ENCODE measurements at places on chromosomes 3 and 15.
A peak's percentile ranks its signal among the peaks of the same experiment; 100 is the strongest.

DNA sequence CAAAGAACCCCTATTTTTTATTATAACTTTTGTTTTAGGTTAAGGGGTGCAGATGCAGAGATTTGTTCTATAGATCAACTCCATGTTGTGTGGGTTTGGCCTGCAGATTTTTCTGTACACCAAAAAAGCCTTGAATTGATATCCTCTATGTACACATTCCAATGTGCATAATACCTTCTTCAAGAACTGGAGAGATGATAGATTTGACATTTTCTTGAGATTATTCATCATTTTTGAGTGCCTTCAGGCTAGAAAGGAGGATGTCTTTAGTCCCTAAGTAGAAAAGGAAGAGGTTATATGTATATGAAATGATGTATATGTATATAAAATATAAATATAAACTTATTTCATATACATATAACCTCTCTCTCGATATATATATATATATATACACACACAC lies 1190.0 kb upstream of the ALCAM start:
- no peak for DNase-seq

DNA sequence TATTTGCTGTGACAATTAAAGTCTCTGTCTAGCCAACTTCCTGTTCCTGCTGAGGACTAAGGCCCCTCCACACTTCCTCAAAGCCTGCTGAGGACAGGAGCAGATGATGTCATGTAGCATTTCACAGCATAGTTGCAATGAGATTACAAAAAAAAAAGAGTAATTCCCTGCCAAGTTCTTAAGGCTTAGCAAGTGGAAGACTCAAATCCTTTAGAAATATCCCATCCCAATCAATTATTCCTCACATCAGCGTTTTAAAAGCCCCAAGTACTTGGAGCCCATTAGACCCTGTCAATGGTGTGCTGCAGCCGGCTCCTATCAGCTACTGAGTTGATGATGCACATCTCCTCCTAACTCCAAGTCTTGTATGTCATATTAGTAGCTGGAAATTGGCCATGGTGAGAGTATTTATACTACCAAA lies 51.7 kb downstream of the TRANK1 start:
- no peak for DNase-seq

DNA sequence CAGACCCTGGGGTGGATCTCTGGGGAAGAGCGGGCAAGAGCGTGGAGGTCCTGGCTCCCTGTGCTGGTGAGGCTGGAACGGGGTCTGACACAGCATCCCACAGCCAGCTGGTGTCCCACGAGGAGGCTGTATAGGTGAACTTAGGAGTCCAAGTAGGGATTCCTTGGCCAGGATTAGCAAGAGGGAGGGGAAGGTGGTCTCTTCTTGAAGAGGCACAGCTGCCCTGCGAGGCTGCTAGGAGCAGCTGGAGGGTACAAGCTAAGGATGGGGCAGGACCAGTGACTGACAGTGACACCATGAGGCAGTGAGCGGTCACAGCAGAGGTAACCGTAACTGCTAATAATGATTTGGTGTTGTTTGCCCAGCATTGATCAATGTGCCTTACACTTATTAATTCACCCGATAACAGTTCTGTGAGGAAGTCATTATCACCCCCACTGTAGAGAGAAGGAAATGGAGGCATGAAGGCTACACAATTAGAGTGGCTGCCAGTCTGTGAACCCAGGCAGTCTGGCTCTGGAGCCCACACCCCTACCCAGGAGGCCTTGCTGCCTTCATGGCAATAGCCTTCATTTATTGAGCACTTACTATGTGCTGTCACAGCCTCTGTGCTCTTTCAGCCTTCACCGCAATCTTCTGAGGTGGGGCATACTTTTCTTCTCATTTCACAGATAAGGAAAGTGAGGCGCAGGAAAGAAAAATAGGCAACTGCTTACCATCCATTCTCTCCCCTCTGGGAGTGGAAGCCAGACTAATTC lies 59.4 kb downstream of the TMEM44 start:
- DNase-seq, result peak; percentile 40

- no peak for DNase-seq
Measured at GRCh38 chr3:9279966-9280365, 30.5 kb upstream of the SRGAP3 start.

- peak; percentile 95 for DNase-seq
Measured at GRCh38 chr3:124174476-124174875, 182.6 kb upstream of the ROPN1 start.

DNA sequence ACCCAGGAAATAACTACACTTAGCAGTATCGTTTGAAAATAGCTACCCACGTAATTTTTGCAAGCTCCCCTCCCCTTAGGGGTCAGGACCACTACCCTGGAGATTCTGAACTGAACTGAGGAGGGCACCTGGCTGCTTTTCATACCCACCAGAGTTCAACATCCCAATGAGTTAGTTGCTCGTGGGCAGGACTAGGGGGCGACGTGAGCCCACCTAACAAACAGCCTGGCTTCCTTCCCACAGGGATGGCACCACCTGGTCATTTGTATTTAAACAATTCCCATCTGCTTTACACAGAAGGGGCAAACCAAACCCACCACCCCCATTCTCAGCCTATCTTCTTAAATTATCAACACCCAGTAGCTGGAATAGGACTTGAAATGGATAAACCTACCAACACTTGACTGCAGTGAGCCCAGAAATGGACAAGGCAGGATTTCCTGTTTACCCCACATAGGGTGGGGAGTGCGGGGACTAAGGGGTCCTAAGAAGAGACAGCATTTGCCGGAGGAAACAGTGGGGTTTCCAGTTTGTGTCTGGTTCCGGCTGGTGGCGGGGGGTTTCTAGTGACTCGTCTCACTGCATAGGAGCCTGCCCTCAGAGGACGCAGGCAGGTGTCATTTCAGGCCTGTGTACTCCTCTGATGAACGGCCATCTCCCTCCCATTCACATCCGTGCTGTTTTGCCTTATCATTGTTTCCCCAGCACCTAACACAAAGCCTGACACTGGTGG lies 11.6 kb upstream of the VGLL4 start:
- DNase-seq, result peak; percentile 3

- no peak for DNase-seq
Measured at GRCh38 chr15:80507638-80508316, 103.6 kb downstream of the ARNT2 start.

- no peak for DNase-seq
Measured at GRCh38 chr3:45180051-45180450, 33.9 kb upstream of the CDCP1 start.

GRCh38 chr3:179729086-179729485 lies 76.2 kb downstream of the USP13 start:
- DNase-seq, result no peak

DNA sequence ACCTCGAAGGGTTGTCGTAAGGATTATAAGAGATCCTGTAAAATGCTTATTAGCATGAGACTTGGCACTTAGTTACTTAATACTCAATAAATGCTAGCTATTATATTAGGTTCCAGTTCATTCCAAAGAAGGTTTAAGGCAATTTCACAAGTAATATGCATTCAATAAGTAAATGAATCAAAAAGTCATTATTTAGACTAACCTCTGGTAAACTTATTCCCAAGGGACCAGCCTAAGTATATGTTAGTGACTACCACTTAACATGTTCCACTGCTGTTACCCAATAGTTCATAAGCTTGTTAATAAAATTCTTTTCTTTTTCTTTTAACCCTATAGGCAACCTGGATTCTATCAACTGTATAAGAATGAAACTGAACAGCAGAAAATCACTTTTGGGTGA lies 5.1 kb downstream of the PDCD10 start:
- no peak for DNase-seq

- no peak for DNase-seq
Measured at GRCh38 chr3:113040231-113040630, 49.4 kb downstream of the GTPBP8 start.

DNA sequence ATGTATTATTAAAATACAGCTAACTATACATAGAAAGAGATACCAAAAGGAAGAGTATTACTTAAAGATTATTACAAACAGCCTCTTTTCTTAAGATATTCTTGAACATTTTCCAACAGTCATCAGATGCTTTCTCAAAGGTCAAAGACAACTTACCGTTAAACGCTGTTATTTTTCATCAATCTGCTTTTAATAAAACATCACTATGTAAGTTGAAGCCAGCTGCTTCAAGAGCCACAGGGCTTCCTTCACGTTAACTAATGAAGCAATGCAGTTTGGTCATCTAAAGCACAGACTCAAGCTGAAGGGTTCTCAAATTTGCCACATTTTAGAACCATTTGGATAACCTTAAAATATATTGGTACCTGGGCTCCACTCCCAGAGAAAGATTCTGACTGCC lies 578.8 kb downstream of the ROBO2 start:
- DNase-seq, result no peak

GRCh38 chr15:57220205-57220604 lies 156.1 kb upstream of the CGNL1 start:
- DNase-seq, result no peak

GRCh38 chr3:104040896-104041295 lies 1325.8 kb upstream of the ALCAM start:
- DNase-seq, result no peak

- DNase-seq, result no peak
Measured at GRCh38 chr3:179308001-179308400, 14.8 kb upstream of the ZNF639 start.

GRCh38 chr3:189629803-189630455 lies 1.3 kb upstream of the TP63 start:
- DNase-seq, result no peak

- DNase-seq, result no peak
Measured at GRCh38 chr15:91253605-91254004, 153.5 kb downstream of the SV2B start.

GRCh38 chr15:46420990-46421389 lies 786.2 kb downstream of the SQOR start:
- DNase-seq, result no peak

DNA sequence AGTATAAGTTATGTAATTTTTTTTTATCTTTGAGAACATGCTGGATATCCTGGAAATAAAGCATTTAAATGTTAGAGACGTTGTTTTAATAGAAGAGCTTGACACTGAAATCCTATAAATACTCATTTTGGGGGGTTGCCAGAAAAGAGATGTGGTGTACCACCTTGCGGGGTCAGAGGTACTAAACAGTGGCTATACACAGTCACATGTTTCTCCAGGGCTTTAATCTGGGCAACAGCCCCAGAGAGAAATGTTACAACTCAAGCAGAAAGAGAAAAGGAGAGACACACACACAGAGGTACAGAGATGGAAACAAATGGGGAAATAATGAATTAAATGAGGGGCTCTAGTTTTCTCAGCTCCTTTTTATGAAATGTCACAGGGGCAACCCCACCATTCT lies 113.8 kb downstream of the SENP2 start:
- no peak for DNase-seq

- DNase-seq, result peak; percentile 90
Measured at GRCh38 chr3:59575113-59576001, 525.5 kb upstream of the CFAP20DC start.

DNA sequence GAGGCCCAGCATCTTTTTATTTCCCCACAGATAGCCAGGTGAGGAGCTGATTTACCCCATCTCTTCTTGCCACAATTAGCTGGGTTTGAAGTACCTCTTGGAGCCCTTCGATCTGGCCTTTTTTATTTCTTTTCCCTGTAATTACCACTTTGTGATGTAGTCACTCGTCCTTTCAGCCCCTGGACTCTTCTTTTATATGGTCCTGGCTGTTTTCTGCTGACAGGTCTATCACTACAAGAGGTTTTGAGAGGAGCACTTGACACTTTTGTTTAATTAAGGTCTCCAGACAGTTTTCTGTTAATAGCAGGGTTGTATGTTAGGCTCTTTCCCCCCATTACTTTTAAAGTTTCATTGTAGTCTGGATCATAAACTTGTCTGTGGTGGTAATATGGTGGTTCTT lies 11.8 kb downstream of the ATXN7 start:
- DNase-seq, result no peak

GRCh38 chr15:40930430-40931299 lies 1.5 kb downstream of the DLL4 start:
- peak; percentile 46 for DNase-seq

DNA sequence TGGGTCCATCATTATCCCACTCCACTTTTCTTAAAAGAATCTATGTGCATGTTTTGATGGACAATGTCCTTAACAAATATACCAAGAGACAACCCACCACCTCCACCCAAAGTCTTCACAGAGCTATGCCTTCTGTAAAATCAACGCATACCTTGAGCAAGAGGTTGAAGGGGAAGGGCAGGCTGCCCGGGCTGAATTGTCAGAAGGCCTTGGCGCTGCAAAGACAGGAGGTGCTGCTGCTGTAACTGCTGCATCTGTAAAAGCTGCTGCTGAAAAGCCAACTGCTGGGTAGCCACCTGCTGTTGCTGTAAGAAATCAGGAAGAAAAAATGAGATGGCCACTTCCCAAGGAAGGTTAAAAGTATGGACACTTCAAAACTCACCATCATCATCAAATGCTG lies 536.7 kb downstream of the FOXP1 start:
- no peak for DNase-seq

GRCh38 chr3:125057186-125057850 lies 1.5 kb upstream of the HEG1 start:
- DNase-seq, result no peak

DNA sequence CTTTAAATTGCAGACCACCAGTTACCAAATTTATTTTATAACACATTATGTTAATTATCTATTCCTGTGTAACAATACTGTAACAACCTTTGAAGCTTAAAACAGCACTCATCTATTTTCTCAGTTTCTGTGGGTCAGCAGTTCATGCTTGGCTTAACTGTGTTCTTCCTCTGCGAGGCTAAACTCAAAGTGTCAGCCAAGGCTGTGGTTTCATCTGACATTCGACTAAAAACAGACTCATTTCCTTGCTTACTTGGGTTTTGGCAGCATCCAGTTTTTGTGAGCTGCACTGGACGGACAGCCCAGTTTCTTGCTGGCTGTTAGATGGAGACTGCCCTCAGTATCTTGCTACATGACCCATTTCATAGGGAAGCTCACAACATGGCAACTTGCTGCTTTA lies 247.3 kb upstream of the KCNH8 start:
- DNase-seq, result no peak

DNA sequence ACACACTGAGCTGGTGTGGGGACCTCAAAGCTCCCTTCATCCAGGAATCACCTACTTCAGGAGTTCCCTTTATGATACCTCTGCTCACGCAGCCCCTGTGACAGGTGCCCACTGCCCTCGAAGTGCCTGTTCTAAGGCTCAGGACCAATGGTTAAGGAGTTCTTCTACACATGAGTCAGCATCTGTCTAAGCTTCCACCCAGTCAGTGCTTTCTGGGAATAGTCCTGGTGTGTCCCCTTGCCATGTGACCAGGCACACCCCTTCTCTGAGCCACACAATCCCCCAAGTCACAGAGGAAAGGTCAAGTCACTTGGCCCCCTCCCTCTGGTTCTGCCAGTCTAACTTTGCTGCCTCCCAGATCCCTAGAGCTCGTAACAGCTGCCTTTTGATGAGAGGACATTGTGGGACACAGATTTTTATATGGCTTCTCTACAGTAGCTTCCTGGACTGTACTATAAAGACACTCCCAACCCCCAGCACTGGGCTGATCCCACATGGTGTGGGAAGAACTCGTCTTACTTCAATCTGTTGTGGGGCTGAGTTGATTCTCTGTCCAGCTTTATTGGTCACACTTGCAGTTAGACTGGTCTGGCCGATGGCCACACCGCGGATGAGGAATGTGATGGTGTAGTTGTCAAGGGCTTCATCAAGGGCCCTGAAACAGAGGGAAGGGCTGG lies 78.8 kb downstream of the NUP210 start:
- DNase-seq, result no peak
